NCI-H1694 treated with DMSO at 0.1 percent for 48 hours (cell line): ENCODE measurements at places on chromosomes 6 and 20.

GRCh38 chr20:4894409-4894808 lies 106.9 kb downstream of the SLC23A2 start:
- DNase-seq: no peak

DNA sequence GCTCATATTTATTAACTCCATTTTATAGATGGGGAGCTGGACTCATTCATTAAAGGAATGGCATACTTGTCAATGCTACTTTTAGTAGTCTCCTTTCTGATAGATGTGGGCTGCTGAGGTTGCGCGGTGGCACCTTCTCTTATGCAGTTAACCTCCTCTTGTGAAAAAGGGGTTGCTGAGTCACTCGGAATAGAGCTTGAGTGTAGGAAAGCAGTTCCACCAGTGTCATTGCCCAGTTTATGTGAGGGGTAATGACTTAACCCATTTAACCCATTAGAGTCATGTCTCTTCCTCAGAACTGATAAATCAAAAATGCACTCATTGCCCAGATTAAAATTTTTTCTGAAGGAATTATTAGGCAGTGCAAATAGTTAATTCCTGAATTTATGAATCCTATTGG lies 6.3 kb downstream of the MAPK14 start:
- DNase-seq: no peak

DNA sequence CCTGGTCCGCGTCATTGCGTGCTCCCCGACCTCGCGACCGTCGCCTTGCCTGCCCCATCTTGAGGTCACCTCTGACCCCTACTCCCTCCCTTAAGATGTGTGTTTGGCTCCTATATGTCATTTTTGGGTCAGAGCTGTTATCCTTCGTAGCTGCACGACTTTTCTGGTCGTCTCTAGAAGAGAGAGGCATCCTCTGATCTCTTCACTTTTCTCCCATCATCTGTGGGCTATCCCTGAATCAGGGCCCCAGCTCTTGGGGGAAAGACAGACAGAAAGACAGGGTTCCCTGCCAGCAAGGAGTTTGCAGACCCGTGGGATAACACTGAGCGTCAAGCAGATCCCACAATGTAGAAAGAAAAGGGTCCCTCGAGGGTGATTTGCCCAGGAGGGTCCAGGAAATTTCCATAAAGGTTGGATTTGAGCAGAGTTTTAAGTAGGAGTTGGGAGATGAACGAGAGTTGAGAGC lies 555 bp downstream of the FAM120B start:
- no peak for DNase-seq

DNA sequence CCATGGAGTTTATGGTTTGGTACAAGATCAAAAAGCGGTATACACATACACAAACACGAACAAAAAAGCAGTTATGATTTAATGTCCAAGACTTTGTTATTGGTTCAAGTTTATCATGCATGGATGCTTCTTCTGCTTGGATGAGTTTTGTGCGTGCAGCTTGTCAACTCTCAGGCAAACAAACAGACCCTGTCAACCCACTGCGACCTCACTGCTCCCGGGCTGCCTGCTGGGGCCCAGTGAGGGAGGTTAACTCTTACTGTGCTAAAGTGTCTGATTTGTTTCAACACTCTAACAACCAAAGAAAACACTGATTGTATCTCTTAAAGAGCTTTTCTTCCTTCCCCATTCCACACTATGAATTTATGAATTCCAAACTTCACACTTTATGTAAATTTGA lies 26.8 kb upstream of the DDR1 start:
- peak; percentile 14 for DNase-seq

DNA sequence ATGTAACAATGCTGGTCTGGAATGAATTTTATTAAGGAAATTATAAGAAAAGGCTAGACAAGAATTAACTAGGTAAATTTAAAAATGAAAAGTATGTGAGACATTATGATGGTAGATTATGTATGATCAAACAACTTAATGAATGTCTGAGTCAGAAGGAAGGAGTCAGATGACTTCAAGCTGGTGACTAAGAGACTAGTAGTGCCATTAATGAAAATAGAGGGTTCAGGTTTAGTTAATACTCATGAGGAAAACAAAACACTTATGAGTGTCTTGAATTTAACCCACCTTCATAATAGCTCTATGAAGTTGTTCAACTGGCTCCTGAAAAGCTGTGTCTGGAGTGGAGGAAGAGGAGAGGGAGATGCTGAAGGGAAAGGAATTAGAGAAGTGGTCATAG lies 256.3 kb downstream of the ADGRB3 start:
- DNase-seq: no peak

GRCh38 chr20:10090588-10091166 lies 55.9 kb downstream of the ANKEF1 start:
- DNase-seq: peak; percentile 66

GRCh38 chr20:21762646-21763045 lies 57.2 kb downstream of the PAX1 start:
- no peak for DNase-seq

DNA sequence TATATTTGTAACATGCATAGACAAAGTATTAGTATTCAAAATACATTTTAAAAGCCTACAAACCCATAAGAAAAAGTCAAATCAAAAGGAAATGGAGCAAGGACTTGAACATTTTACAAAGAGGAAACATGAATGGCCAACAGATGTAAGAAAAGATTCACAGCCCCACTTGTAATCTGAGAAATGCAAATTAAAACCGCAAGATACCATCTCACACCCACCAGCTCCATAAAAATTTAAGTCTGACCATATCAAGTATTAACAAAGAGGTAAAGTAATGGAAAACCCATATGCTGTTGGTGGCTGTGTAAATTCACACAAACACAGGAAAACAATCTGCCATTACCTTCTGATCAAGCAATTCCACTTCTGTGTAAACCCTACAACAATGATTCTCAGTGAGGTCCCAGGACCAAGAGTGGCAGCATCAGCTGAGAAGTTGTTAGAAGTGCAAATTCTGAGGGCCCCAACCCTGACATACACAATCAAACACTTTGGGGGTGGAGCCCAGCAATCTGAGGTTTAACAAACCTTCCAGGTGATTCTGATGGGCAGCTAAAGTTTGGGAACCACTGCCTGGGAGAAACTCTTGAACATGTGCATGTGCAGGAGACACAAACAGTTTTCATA lies 30.9 kb downstream of the BCL2L1 start:
- DNase-seq: no peak

GRCh38 chr20:63881451-63882226 lies 13.3 kb upstream of the DNAJC5 start:
- DNase-seq: no peak

GRCh38 chr6:160921095-160921494 lies 70.5 kb upstream of the MAP3K4 start:
- DNase-seq: no peak

DNA sequence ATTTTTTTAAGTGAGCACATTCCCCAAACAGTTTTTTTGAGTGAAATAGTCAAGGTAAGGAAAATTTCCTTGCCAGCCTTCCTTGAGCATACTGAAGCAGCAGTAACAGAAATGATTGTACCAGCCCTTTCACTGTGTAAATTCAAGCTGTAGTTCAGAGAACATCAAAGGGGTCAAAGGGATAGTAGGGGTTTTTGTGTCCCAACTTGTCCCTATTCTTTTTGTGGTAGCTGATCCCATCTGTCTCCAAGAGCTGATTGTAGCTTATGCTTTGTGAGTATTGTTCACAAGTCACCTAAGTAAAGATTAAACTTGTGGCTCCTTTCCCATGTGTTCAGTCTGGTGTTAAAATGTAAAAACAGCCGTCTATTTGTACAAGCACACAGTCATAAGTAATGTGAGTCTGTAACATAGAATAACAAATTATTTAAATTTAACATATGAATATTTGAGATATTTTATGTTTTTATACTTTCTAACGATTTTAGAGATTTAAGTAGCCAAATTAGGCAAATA lies 185.0 kb downstream of the CENPW start:
- no peak for DNase-seq
